ENCODE measurements at places on chromosomes 6 and 20.

DNA sequence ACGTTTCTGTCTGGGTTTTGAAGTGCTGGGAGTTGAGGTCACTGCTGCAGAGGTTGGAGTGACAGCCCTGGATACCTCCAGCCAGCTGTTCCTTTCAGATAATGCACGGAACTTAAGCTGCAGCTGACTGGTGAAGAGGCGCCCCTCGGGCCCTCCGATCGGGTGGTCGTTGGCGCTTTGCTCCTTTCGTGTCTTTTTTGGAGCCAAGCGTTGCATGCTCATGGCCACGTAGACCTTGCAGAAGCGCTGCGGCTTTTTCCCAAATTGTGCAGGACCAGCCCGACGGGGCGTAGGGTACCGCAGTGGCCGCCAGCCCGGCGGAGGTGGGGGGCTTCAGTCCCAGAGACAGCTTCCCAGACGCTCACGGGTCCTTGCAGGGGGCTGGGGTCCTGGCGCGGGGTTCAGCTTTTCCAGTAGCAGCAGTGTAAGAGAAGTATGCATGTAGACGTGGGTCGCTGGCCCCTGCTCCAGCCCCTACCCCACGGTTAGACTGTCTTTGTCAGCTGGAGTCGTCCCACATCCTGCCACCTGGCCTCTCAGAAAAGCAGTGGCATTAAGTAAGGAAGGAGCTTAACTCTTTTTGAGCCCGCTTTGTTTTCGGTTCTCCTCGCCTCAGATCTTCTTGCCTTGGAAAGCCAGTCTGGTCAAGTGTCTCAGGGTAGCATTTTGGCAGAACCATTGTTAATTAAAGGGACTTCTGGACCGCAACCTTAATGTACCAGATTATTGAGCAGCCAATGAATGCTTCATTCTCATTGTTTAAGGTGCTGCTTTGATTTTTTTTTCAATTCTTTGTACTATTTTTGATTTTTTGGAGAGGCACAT, 838 bp downstream of the TNFAIP3 start:
- DNase-seq: no peak

DNA sequence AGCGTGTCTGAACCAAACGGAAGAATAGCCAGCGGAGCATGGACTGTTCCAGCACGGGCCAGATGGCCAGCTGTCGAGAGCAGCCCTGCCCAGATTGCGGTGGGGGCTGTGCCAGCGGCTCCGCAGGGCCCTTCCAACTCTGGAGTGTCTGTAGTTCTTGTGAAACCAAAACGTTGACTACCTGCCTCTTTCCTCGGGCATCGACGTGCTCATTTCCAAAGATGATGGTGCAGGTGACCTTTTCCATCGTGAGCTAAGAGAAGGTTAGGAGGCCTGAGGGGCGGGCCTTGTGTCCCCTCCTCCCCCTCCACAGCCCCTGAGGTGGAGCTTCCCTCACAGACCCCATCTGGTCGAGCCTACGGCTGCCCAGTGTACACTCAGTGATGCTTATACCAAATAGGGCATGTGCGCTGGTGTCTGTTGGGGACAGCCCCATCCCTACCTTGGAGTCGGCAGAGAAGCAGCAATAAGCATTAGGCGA, 12.9 kb upstream of the C20orf144 start:
- DNase-seq: no peak

GRCh38 chr20:10033905-10034650, 709 bp upstream of the ANKEF1 start:
- no peak for DNase-seq

DNA sequence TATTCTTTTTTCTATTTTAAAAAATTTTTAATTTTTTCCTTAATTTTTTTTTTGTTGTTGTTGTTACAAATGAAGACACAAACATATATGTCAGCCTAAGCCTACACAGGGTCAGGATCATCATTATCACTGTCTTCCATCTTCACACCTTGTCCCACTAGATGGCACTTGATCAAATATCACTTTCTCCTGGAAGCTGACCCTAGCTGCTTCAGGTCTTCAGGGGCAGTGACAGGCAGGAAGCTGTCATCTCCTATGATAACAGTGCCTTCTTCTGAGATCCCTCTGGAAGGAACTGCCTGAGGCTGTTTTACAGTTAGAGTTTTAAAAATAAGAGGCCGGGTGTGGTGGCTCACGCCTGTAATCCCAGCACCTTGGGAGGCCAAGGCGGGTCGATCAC, 70.2 kb upstream of the EEF1E1 start:
- DNase-seq: no peak

DNA sequence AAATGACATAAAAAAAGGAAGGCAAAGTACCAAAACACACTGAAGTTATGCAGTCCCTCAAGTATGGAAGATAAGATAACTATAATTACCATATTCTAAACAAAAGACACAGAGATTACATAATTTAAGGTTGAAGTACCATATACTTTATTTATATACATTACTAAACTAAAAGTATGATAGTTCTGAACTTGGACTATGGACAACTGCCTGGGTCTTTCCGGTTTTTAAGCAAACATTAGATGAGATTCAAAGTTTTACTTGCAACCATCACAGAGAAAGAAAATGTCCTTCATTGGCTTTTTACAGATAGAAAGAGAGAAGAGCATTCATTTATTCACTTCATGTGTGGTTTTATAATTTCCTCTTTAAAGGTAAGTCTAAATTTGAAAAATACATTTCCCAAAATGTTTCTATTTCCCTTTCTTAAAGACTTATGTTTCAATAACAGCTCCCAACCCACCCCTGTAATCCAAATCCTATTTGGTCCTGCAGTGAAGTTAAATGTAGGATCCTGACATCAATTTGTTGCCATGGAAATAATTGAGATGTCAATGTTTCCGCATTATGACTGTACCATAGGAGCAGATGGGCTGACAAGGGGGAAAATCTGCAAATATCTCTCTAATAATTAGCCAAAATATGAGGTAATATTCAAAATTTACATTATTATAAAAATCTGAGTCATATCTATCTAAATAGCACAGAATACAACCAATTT, 63.7 kb downstream of the PTPRK start:
- no peak for DNase-seq

DNA sequence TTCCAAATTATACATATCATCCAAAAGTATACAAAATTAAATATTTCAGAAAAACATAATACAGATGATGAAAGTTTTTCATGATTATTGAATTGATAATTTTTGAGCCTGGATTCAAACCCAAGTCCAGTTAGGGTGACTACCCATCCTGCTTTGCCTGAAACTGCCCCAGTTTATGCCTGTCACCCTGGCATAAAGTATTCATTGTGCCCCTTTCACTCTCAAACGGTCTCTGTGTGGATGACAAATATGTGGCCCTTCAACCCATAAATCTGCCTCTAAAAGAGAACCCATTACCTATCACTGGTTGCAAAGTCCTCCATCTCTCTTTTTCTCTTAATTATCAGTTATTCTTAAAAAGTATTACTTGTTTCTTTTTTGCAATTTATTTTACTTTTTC, 553.7 kb upstream of the JARID2 start:
- no peak for DNase-seq

DNA sequence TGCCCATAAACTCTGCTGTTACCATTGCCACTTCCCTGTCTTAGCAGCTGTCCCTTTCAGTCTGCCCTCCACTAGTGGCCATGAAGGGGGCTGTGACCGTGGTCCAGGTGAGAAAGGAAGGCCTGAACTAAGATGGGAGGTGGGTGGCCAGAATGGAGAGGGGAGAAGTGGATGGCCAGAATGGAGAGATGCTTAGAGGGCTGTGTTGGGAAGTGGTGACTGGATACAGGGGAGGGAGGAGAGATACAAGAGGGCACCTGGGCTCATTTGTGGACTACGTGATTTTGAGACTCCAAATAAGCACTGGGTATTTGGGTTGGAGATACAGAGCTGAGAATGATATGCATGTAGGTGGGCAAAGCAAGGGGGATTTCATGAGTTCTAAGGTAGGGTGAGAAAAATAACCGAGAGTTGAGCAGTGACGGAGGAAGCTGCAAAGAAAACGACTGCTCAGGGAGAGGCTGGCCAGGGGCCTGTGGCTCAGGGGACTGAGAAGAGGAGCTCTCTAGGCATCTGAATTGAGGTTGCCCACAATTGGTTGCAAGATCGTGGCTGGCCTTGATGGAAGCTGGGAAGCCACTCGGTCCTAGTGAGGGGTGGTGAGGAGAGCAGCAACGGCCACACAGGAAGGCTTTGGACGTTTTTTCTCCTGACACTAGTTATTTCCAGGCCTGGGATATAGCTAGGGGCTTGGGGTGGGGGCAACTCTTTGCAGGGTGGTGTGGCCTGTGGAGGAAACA, 36.9 kb downstream of the PANK2 start:
- DNase-seq: no peak

GRCh38 chr6:118580585-118581419, 32.7 kb downstream of the PLN start:
- DNase-seq: peak; percentile 16

- DNase-seq: no peak
Observed at GRCh38 chr6:127791779-127792528, 108.9 kb downstream of the THEMIS start.

DNA sequence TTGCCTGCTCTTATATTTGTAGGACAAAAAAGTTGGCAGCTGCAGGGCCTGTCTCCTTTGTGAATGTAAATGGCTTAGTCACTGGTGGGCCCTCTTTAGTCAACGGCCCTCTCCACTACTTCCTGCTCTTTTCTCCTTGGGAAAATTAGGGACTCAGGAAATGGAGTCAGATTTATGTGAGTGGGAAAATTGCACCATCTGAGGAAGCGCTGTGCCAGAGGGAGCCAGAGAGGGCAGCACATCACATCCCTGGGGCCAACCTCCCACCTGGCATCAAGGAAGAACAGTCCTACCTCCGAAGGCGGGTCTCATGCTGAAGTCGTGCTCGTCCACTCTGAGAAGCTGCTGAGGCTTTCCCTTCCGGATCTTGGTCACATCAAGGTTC, 15.6 kb downstream of the GABRR2 start:
- no peak for DNase-seq

- no peak for DNase-seq
Observed at GRCh38 chr6:157841211-157841840, 18.3 kb downstream of the SNX9 start.

DNA sequence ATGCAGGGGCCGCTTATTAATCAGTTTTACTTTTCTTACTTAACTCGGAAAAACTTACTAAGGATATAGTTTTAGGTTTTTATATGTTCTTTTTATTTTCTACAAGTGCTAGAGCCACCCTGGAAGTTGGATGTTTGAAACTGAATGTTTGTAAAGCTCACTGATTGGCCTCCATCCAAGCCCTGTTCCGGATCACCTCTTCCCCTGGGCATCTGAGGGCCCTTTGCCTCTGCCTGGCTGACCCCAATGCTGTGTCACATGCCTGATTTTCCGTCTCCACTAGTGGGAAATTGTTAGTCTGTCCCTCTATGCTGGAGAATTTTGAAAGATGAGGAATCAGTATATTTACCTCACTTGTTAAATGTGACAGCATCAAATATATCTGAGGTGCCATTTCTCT, 79.3 kb downstream of the SLC35F1 start:
- no peak for DNase-seq

DNA sequence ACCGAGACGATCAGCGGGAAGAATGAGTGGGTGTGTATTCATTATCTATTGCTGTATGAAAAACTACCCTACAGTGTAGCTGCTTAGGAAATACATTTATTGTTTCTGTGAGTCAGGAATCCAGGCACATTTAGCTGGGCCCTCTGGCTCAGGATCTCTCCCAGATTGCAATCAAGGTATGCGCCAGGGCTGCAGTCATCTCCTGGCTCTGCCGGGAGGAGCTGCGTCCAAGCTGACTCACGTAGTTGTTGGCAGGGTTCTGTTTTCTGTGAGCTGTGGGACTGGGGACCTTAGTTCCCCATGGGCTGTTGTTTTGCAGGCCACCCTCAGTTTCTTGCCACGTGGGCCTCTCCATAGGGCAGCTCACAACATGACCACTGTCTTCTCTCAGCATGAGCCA, 68.2 kb upstream of the FUCA2 start:
- DNase-seq: no peak

DNA sequence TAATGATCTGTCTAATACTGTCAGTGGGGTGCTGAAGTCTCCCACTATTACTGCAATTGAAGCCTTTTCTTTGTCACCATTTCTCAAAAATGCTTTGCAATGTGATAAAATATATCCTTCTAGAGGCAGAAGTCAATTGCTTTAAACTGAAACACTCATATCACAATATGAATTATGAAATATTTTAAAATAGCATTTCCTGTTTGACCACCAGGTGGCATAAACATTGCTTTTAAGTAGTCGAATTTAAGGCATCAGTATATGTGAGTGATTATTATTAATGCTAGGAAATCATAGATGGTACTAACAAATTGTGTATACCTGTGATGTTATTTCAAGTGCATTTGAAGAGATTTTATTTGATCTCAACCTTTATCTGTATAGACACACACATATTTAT, 87.5 kb downstream of the MEI4 start:
- DNase-seq: peak; percentile 21

DNA sequence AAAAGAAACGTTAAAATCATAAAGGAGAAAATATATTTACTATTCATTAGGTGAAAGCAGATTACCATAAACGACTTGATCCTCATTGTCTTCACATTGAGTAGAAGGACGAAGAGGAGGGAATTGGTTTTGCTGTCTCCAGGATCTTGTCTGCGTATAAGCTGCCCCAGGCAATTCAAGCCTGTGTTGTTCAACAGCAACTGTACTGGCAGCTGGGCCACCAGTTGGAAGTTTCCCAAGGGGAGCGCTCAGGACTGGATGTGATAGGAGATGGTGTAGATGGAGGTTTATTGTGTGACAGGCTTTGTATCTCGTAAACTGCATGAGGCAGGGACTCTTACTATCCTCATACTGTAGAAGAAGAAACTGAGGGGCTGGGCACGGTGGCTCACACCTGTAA, 3.9 kb upstream of the FANCE start:
- no peak for DNase-seq

DNA sequence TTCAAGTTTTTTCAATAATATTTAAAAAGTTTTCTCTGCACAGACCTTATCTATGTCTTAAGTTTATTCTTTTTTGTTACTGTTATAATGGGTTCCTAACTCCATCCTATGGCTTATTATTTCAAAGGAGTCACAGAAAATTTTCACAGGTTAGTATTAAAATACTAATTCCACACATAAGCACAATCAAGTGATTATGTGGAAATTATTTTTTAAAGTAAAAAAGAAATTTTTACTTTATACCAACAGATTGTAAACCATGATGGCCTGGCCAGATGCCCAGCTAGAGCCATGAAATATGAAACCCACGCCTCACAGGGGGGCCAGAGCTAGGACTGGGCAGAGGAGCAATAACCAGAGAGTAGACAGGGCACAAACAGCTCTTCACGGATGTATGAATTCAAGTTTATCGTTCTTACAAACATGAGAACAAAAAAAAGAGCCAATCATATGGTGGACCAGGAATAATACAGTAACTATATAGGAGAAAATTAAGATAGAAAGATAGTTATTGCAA, 34.0 kb downstream of the NUDT3 start:
- no peak for DNase-seq

- no peak for DNase-seq
Observed at GRCh38 chr6:53326372-53327016, 22.3 kb downstream of the ELOVL5 start.
